ENCODE measurements at places on chromosomes 4 and X.

GRCh38 chr4:3073158-3074077 lies 920 bp downstream of the HTT-AS start:
- DNase-seq, result no peak

DNA sequence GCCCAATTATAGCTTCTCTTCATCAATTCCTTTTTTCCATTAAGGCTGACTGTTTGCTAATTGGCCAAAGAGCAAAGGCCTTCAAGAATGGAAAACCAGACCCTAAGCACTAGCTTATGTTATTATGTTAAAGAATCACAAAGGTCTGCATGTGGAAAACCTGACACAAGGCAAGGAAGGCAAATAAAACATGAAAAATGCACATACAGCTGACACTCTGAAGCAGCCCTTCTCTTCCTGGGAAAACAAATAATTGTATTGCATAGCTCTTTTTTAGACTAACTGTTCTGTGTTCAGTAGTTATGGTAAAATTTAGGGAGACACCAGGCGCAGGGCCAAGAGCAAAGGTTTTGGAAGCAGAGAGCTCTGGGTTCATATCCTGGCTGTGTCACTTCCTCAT lies 223.1 kb downstream of the UNC5C start:
- DNase-seq, result no peak

- no peak for DNase-seq
Measured at GRCh38 chr4:111797455-111798163, 347.6 kb upstream of the FAM241A start.

- no peak for DNase-seq
Measured at GRCh38 chr4:105155426-105155825, 8.8 kb downstream of the TET2 start.

- DNase-seq, result no peak
Measured at GRCh38 chr4:177266506-177266905, 43.2 kb upstream of the NEIL3 start.

DNA sequence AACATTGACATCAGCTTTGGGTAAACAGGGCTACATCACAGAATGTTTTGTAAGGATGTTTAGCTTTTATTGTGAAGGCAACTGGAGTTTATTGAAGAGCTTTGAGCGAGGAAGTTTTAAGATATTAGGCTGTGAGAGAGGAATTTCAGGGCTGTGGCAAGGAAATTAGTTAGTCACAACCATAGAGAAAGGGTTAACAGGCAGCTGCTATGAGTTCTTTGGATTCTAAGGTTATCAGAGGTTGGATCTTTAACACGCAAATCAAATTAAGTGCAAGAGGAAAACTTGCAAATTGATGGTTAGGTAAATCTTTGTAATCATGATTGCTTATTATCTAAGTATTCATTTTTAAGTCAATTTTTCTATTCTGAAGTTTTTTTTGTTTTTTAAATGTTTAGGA lies 156.0 kb downstream of the UGT8 start:
- no peak for DNase-seq

- DNase-seq, result peak; percentile 32
Measured at GRCh38 chr4:101103381-101104142, 243.8 kb downstream of the PPP3CA start.

- no peak for DNase-seq
Measured at GRCh38 chr4:182242787-182243186, 415 bp upstream of the TENM3 start.

- DNase-seq, result no peak
Measured at GRCh38 chrX:71541210-71542022, 8.5 kb downstream of the OGT start.

DNA sequence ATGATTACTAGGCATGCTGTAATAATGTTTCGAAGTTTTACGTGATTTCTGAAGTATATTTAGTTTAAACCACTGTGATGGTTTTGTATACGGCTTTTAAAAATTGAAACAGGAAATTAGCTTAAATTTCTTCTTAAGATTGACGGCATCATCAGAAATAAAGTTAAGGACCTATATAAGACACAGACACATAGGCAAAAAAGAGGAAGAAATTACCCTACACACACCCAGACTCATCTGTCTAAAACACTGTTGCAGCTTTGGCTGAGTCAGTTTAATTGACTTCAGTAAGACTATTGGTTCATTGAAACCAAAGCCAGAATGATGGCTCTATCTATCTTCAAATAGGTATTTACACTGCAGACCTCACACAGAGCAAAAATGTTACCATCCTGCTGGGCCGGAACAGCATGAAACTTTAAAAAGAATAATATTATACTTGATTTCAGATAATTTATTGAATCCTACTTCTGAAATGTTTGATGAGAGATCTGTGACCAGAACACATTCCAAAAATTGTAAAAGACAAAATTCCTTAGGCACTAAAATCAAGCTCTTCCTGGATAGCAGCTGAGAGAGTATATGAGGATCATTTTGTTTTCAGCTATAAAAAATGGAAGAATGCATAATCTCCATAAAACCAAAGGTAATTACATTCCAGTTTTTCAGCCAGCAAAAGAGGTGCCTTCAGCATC lies 4.5 kb downstream of the HHIP start:
- no peak for DNase-seq

DNA sequence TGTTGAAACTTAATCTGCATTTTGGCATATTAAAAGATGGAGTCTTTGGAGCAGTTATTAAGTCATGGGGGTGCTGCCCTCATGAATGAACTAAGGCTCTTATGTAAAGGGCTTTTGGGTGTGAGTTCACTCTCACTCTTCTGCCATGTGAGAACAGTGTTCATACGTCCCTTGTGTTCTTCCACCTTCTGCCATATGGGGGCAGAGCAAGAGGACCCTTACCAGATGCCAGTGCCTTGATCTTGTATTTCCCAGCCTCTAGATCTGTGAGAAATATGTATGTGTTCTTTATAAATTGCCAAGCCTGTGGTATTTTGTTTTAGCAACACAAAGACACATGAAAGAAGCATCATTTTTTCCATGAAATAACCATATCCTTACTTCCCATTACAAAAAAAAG lies 213.9 kb downstream of the SPOCK3 start:
- peak; percentile 35 for DNase-seq

DNA sequence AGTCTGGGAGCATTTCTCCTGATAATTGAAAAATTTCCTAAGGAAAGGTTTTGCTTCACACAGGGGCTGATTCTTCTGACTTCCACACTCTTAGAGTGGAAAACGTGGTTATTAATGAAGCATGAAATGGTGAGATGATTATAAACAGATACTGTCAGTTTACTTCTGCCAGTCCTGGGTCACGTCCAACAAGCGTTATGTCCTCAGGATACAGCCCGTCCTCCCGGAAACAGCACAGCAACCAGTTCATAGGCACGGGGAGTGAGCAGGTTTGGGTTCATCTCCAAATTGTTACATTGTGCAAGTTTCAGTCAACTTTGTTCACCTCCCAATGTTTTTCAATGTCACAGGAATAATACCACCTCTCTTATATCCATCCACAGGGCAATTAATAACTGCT lies 98.8 kb downstream of the NPNT start:
- peak; percentile 68 for DNase-seq

DNA sequence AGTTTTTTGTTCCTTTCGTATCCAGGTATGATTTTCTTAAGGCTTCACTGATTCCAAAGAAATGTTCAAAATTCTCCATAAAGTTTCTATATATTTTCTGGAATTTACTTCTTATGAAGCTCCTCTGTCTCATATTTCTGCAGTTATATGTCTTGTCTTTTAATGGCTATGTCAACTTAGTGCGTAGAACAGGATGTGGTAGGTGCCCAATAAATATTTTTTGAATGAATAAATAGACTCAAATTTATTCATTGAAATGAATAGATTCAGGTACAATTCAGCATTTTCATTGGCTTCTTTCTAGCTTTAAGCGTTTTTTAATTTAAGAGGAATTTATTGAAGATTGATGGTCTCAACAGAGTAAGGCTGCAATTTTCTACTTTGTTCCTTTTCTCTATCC lies 231.9 kb upstream of the BOD1L1 start:
- no peak for DNase-seq

DNA sequence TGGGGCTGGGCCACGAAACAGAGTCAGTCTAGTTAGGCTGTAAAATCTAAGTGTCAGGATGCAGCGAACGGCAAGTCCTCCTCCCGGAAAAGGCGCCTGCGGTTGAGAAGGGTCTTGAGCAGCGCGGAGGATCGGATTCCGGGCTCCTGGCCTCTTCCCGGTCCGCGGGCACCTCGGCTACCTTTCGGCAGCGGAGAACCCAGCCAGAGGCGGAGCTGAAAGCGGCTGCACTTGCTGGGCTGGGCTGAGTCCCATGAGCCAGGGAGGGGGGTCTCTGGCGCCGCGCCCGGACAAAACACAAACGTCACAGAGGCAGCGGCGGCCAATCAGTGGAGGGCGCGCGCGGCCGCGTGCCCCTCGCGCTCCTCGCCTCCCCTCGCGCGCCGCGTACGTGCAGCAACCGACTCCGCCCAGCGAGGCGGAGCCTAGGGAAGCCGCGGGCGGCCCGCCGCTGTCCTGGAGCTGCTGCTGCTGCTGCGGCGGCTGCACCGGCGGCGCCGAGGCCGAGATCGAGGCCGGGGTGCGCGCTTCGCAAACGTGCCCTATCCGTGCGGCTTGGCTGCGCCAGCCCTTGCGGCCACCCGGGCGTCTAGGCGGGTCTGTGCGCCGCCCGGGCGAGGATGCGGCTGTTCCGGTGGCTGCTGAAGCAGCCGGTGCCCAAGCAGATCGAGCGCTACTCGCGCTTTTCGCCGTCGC lies at the start of gene PDK3:
Gene PDK3 (plus strand): TSS at position 451 of the 696 bp plus-strand sequence. CDS start 170 bp downstream, at position 621.
- peak; percentile 51 for DNase-seq
